NCI-H1105 treated with DMSO at 0.1 percent for 48 hours (cell line): ENCODE measurements at places on chromosomes 1 and 21.

GRCh38 chr1:174623324-174624035 is 175.7 kb downstream of the GPR52 start:
- no peak for DNase-seq

GRCh38 chr1:154407198-154408091 is 2.3 kb downstream of the IL6R start:
- DNase-seq, result no peak

GRCh38 chr1:234913278-234913649 is 215.4 kb downstream of the TOMM20 start:
- DNase-seq, result no peak

DNA sequence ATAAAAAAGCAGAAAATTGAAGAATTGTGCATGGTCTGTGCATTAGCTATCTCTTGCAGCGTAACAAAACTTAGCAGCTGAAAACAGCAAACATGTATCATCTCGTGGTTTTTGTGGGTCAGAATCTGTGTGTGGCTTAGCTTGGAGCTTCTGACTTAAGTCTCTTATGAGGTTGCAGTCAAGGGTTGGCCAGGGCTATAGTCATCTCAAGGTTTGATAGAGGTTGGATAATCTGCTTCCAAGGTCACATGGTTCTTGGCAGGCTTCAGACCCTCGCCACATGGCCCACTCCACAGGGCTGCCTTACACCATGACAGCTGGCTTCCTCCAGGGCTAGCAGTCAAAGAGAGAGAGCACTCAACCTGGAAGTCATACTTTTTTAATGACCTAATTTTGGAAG is 35.9 kb downstream of the CNST start:
- DNase-seq, result no peak

- no peak for DNase-seq
These were observed 90.6 kb upstream of the ZNF678 start for GRCh38 chr1:227472772-227473171.

- DNase-seq, result no peak
These were observed 33.2 kb upstream of the PKN2 start for GRCh38 chr1:88650676-88651418.

DNA sequence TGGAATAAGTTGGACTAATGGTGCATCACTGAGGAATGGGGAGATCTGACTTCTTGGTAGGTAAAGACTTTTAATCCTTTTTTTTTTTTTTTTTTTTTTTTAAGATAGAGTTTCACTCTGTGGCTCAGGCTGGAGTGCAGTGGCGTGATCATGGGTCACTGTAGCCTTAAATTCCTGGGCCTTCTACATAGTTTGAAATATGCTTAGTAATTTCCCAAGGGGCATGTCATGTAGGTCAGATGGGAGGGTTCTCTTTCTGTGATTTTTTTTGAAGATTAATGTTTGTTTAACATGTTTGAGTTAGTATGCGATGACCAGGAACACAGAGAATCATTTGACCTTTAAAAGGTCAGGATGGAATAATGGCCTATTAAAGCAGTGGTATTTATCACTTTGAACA is 129.1 kb downstream of the S1PR1 start:
- DNase-seq, result no peak

DNA sequence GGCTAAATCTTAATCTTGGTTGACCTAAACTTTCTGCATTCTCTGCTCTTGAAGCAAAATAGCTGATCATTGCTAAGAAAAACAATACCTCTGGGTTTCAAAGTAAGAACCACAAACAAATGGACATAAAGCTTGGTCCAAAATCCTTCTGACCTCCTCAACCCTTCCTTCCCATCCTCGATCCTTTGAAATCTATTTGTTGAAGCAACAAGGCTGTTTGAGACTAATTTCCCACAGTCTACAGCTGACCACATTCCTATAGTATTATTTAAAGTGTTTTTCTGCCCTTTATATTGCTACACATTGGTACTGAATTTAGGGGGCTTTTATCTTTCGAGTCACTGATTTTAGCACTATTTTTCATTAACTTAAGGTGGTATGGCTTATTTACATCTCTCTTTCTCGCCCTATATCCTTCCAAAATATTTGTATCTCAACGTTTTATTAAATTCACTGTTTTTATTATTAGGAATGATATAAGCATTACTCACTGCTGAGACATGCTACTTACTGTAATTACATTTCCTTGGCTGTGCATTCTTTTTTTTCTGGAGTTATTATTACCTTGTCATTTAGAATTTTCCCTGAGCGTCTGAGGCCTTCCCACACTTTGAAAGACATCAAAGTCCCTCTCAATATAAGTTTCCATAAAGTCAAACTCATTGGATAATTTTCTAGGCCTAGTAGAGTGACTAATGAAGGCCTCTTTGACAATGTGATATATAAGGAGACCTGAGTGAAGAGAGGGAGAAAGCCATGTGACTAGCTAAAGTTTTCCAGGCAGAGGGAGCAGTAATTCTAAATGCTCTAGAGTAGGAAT is 73.9 kb downstream of the RAB3GAP2 start:
- no peak for DNase-seq

GRCh38 chr1:247037511-247038320 is 29.9 kb upstream of the ZNF695 start:
- DNase-seq, result no peak

- no peak for DNase-seq
These were observed 33.9 kb downstream of the TMEM51 start for GRCh38 chr1:15187175-15188129.

GRCh38 chr21:34888569-34889319 is 160.4 kb downstream of the RUNX1 start:
- DNase-seq, result peak; percentile 84

GRCh38 chr1:112177314-112177713 is 187.8 kb upstream of the KCND3 start:
- DNase-seq, result no peak

DNA sequence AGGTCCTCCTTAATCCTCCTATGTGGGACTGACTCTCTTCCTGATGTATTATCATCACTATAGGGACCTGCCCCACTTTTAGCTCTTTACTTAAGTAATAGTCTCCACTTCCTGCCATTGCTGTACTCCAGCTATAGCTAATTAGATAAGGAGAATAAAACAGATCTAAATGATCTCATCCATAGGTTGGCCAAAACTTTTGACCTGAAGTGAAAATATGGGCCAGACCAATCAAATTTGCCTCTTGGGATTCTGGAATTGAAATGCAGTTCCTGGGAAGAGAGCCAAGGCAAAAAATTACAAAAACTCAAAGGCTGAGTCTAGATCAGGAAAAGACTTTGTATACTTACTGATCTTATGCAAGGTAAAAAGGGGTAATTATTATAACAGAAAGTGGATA is 36.1 kb upstream of the PDE4B start:
- no peak for DNase-seq

GRCh38 chr21:29217818-29218291 is 80.9 kb upstream of the BACH1 start:
- DNase-seq, result no peak

DNA sequence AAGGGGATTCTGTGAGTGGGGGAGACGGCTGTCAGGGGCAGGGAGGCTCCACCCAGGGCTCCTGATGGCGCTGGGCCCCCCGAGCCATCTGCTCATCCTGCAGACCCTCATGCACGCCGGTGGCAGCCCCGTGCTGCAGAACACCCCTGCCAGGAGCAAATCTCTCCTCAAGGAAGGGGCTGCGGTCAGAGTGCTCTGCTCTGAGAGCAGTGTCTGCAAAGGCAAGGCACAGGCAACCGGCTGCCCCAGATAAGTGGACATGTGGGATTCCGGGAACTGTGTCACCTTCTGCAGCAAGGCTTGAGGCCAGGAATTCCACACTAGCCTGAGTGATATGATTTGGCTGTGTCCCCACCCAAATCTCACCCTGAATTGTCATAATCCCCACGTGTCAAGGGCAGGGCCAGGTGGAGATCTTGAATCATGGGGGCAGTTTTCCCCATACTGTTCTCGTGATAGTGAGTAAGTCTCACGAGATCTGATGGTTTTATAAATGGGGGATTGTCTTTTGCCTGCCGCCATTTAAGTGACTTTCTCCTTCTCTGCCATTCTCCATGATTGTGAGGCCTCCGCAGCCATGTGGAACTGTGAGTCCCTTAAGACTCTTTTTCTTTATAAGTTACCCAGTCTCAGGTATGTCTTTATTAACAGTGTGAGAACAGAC is 101.0 kb downstream of the PDE9A start:
- no peak for DNase-seq

- no peak for DNase-seq
These were observed 8.6 kb upstream of the TACSTD2 start for GRCh38 chr1:58585581-58586151.

DNA sequence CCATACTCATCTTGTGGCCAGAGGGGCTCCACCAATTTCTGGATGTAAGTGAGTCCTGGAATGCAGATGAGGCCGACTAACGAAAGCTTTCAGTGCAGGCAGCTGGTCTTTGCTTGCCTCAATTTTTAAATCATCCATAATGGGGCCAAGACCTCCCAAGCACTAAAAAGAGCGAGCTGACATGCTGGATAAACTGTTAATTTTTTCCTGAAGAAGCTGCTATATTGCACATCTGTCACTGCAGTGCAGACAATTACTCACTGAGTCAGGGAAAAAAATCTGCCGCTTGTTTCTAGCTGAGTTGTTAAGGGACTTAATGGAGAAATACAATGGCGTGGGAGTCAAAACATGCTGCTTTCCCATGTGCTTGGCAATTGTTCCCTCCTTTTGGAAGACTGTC is 205.5 kb downstream of the GPATCH2 start:
- DNase-seq, result no peak

- no peak for DNase-seq
These were observed 362.7 kb upstream of the B3GALT2 start for GRCh38 chr1:193549081-193549480.

DNA sequence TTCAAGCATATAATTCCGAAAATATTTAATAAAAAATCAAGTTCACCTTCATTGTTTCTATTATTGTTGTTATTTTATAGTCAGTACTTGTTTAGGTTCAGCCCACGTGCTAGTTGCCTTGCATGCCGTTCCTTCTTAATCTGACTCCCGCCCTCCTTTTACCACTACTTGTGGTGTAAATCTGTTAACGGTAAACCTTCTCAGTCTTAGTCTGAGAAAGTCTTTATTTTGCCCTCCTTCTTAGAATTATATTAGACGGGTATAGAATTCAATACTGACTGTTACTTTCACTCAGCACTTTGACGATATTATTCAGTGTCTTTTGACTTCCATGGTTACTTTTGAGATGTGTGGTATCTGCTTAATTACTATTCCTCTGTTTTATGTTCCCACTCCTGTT is 104.8 kb downstream of the RGL1 start:
- DNase-seq, result no peak

- peak; percentile 99 for DNase-seq
These were observed 19.4 kb downstream of the PLEKHA6 start for GRCh38 chr1:204340081-204340889.

GRCh38 chr21:38208118-38208517 is 48.7 kb upstream of the KCNJ15 start:
- no peak for DNase-seq

GRCh38 chr1:226566234-226566633 is 17.7 kb downstream of the STUM start:
- DNase-seq, result no peak

DNA sequence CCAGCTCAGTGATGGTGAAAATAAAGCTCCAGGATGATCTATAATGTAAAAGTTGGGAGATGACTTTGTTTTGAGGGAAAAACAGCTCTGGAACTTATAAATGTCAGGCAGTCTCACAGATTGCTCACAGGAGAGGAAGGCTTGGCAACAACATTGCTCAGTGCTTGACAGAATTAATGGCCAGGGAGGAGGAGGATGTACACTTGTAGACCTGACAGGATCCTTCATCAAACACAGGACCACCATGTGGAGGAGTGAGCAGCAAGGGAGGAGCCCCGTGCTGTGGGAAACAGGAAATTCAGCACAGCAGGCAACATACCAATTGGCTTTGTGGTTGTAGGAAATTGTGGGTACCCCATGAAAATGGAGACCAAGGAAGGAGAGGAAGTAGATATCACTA is 291.8 kb upstream of the CAMK1G start:
- DNase-seq, result no peak

DNA sequence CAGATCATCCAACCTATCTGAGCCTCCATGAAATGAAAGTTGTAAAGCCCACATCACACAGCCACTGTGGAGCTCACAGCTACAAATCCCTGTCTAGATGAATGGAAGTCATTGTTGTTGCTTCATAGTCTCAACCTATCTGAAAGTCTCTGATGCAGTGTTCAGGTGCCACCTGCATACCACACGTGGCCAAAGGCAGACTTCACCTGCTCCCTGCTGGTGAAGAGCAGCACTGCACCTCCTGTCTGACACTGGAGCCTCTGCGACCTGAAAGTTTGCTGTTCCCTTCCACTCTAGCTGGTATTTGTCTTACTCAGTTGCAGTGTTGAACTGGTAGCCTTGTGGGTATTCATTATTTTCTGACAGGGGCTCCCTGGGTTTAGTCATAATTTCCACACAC is 18.4 kb downstream of the LORICRIN start:
- DNase-seq, result no peak

DNA sequence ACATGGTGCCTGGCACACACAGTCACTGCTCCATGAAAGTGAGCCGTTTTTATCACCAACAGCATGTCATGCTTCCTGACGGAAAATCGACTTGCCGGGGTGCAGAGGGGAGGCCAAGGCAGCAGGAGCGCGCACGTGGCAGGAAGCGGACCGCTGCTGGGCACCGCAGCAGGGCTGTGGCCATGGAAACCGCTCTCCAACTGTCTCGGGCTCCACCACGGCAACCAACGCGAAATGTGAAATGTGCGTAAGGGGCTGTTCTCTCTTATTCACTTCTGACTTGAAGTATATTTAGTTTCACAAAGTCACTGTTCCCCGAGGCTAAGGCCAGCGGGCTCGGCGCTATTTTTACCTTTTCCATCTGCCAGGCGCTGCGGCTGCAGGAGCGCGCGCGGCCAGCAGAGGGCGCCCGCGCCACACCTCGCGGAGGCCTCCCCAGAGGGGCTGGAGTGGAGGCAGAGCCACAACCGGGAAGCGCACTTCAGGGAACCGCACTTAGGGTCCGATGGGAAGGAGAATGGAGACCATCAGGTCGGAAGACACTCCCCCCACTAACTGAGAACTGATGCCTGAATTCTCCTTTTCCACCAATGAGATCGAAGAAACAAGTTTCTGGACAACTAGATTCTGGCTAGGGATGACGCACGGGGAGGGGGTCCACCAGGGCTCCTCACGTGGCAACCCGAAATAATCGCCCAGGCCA is 19.7 kb downstream of the RCC2 start:
- no peak for DNase-seq

DNA sequence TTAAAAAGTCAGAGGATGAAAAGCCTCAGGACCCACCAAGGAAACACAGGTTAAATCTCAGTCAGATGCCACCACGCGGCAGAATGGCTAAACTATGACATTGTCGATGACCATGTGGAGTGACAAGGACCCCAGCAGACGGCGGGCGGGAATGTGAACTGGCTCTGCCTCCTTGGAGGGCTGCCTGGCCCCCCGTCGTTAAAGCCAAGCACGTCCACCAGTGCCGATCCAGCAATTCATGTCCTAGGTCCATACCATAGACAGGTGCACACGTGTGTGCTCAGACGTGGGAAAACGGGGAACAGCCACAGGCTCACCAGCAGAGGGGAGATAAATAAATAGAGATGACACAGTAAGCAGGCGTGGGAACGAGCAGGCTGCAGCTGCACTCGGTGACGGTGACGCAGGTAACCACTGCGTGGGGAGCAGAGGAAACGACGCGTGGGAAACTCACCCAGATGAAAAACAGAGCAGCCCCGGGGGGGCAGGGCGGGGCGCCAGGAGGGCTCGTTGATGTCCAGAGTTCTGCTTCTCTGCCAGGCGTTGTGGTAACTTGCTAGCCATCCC is 28.3 kb upstream of the PCBP3 start:
- DNase-seq, result no peak
